Fibroblast of skin of left biceps (primary cell): ENCODE measurements at places on chromosomes 6 and 20.
A peak's percentile ranks its signal among the peaks of the same experiment; 100 is the strongest.

DNA sequence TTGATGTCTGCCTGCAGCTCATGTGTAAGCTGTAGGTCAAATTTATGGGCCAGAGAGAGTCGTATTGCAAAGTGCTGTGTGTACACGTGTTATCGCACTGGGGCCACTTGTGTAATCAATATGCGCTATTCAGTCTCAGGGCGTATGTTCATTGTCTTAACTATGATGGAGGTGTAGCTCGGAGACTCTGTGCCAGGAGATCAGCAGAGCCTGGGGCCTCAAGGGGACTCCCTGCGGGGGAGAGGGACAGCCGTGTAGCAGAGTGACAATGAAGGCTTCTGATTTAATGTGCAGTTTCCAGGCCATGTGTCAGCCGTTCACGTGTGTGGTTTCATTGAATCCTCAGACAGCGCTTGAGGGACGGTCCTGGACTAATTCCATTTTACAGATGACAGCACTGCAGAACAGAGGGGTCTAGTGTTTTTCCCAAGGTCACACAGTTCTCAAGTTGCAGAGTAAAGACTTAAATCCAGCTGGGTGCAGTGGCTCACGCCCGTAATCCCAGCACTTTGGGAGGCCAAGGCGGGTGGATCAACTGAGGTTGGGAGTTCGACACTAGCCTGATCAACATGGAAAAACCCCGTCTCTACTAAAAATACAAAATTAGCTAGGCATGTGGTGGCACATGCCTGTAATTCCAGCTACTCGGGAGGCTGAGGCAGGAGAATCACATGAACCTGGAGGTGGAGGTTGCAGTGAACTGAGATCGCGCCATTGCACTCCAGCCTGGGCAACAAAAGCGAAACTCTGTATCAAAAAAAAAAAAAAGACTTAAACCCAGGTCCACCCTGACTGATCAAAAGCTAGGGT is 242.5 kb downstream of the PREX1 start:
- DNase-seq, result no peak

DNA sequence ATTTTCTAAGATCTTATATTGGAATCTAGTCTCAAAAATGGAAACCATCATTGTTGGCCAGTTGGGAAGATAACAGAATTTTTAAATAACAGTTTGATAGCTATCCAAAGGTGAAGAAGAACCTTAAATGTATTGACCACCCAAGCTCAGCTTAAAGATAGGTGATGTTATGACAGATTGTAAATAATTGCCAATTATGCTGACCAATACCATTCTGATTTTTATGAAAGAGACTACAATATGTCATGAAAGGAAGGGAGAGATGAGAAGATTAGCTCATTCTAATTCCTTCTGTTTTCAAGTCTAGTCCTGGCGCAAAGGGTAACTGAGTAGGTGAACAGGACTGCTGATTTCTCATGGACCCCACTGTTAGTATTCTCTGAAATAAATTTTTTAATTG is 5.7 kb upstream of the TAB2 start:
- no peak for DNase-seq

DNA sequence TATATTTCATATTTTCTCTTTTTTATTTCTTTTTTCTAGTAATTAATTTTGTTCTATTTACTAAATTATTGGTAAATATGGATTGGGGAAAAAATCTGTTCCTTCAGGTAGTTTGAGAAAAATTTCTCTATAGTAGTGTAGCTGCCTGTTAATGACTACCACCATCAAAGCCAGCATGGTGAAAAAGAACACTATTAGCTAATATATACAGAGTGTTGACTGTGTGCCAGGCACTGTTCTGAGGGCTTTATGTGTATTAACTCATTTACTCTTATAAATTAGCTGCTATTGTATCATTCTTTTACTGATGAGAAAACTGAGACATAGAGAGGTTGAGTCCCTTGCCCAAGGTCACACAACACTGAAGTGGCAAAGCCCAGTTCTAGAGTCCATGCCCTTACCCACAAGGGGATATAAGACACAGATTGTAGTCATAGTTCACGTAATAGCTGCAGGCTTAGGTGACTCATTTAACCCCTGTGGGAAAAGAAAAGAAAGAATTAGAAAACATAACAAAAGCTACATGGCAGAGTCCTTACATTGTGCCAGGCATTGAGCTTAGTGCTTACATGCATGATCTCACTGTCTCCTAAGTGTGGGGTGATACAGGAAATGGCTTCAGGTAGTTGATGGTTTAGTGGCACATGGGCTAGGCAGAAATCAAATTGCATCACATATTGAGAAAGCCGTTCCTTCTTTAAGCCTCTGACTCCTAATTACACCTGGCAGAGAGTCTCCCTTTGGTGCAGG is 12.2 kb upstream of the AKIRIN2 start:
- no peak for DNase-seq

GRCh38 chr20:18928626-18929025 is 115.0 kb downstream of the SCP2D1 start:
- DNase-seq, result no peak

- no peak for DNase-seq
Observed at GRCh38 chr6:95866732-95867131, 149.0 kb upstream of the FUT9 start.

- no peak for DNase-seq
Observed at GRCh38 chr6:40356242-40356910, 230.8 kb downstream of the LRFN2 start.

DNA sequence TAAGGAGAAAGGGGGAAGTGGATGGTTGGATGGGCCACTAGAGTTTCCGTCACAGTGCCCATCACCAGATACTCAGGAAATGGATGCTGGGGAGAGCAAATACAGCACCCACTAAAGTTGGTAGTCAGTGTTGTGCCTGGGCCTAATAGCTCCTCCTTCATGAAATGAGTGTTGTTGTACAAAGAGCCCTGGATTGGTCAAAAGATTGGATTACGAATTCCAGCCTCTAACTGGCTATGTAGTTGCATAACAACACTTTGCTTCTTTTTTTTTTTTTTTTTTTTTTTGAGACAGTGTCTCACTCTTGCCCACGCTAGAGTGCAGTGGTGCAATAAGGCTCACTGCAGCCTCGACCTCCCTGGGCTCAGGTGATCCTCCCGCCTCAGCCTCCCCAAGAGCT is 27.4 kb downstream of the KCNG1 start:
- DNase-seq, result no peak

DNA sequence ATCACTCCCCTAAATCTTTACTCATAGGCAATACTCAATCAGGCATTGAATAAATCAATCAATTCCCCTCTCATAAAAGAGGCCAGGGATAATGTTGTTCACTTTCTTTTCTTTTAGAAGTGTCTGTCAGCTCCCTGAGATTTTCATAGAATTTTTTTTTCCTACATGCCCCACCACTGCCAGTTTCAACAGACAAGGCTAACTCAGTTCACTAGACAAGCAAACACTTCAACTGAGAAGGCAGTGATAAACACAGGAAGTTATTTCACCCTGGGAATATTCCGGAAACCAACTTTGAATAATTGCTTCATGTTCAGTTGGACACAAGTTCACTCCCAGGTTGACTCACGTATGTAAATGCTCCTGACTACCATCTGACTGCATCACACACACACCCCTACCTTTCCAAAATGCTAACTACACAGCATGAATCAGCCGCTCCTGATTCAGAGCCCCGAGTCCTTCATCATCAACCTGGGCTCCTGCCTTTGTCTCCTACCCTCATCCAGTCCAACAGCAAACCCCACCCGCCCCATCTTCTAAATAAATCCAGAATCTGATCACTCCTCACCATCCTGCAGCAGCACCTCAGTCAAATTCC is 143.9 kb downstream of the BCAS1 start:
- DNase-seq, result peak; percentile 71

DNA sequence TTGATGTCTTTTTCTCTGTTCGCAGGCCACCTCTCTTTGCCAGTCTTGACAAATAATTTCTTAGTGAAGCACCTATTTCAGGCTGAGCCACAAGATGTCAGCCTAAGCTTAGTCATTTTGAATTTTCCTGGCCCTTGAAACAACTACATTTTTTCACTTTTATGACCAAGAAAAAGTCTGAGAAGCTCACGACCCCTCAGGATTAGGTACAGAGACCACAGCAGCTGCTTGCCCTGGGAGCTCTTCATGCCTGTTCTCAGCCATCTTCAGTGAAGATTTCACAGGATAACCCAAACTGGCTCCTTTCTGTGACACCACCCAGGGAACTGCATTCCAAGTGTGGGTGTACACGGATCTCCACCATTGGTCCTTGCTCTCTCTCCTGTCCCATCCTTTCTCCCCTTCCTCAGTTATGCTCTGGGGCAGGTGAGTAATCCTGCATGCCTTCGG is 38.4 kb upstream of the SPTLC3 start:
- no peak for DNase-seq

- no peak for DNase-seq
Observed at GRCh38 chr6:143441680-143442545, 8.6 kb downstream of the ADAT2 start.

GRCh38 chr20:19973961-19974629 is 43.1 kb upstream of the NAA20 start:
- DNase-seq, result peak; percentile 78

DNA sequence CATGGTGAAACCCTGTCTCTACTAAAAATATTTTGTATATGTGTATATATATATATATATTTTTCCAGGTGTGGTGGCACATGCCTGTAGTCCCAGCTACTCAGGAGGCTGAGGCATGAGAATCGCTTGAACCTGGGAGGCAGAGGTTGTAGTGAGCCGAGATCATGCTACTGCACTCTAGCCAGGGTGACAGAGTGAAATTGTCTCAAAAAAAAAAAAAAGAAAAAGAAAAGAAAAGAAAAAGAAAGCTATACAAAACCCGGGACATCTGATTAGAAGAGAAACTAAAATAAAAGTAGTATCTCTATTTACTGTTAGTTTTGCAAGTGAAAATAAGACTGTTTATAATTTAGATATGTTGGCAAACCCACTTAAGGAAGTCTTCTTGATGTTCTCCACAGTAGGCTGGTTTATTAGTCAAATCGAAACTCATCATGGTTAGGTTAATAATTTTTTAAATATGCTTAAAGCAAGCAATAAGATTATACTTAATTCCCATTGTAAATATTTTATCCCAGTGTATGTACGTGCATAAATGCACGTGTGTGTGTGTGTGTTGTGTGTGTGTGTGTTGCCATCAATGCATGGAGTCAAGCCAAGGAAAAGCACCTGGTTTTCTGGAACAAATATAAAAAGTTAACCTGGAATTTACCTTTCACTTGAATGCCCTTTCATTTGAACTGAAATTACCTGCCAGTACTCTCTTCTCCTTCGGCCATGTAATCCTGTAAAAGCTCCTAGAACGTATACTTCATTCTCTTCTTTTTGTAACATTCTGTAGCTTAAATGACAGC is 7.1 kb downstream of the VNN2 start:
- no peak for DNase-seq

- DNase-seq, result no peak
Observed at GRCh38 chr6:20632696-20633095, 98.4 kb downstream of the CDKAL1 start.

GRCh38 chr6:25233226-25233625 is 45.9 kb upstream of the CARMIL1 start:
- DNase-seq, result no peak

- no peak for DNase-seq
Observed at GRCh38 chr6:15434823-15435380, 189.0 kb downstream of the JARID2 start.

DNA sequence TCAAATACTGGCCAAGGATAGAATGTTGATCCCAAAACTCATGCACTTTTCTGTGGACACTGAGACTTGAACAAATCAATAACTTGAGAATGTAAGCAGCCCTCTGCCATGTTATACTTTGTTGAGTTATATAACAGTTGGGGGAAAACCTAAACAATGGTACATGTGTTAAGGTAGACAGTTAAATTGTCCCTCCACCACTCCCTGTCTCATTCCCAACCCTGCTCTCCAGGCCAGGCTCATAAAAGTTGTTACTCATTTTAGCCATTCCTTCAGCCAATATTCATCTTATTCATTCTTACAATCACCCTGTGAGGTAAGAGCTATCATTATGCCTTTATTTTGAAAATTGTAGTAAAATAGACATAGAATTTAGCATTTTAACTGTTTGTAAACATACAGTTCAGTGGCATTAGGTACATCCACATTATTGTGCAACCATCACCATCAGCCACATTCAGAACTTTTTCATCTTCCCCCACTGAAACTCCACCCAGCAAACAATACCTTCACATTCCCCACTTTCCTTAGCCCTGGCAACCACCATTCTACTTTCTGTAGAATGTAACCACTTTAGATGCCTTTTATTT is 38.2 kb upstream of the IER3 start:
- DNase-seq, result no peak

DNA sequence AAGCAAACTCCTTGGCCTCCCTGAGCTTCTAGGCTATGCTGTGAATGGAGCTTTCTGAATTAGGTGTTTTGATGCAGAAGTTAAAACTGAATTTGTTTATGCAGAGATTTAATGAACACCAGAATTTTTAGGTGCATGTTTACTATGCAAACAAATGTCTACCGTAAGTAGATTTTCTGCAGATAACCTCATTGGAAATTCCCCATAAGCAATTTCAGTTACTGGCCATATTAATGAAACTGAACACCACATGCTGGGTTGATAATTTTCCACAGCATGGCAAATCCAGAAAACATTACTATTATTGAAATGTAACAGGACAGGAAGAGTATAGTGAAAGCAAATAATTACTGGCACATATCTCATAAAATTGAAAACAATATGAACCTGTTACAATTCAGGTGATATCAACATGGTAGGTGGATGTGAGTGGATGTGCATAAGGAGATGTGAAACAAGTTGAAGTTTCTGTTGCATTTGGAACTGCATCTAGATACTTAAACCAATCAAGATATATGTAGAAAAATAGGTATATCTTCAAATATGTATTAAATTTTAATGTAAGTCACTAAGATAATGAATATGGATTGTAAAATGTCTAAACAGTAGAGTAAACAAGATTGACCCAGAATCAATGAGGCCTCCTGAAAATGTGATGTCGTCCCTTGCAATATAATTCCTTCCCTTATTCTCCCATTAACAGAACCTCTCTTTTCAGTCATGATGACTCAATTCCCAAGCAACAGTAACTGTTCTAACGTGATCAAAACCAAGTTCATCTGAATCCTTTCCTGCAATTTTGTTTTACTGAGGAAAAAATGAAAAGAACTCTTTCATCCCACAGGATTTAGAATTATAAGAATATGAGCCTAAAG is 11.0 kb downstream of the PTCHD4 start:
- DNase-seq, result no peak

- DNase-seq, result no peak
Observed at GRCh38 chr6:29827579-29828470, at the start of gene HLA-G. TSS of gene HLA-G (plus strand) at chr6:29827825. CDS start at chr6:29827845, 20 bp downstream.

- no peak for DNase-seq
Observed at GRCh38 chr6:2140438-2141128, 104.8 kb downstream of the GMDS start.

- no peak for DNase-seq
Observed at GRCh38 chr6:157029980-157030690, 253.0 kb downstream of the ARID1B start.

DNA sequence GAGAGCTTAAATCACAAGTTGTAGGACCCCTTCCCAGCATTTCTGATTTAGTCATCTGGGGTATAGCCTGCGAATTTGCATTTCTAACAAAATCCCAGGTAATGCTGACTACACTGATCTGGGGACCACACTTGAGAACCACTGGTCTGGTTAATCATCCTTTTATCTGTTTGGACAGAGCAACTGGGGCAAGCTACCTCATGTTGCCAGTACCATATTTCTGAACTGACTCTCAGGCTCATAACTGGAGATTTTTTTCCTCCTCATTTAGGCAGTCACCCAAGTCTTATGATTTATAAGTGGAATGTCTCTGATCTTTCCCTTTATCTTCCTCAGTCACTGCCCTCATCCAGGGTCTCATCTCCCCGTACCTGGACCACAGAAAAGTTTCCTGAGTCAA is 12.0 kb upstream of the GTF3C6 start:
- no peak for DNase-seq

GRCh38 chr6:65638047-65638831 is 68.8 kb downstream of the EYS start:
- no peak for DNase-seq

- no peak for DNase-seq
Observed at GRCh38 chr20:47285189-47285588, 71.3 kb downstream of the ZMYND8 start.
